Non-pigmented ciliary epithelial cell (primary cell): ENCODE measurements at places on chromosomes 12 and 14.

DNA sequence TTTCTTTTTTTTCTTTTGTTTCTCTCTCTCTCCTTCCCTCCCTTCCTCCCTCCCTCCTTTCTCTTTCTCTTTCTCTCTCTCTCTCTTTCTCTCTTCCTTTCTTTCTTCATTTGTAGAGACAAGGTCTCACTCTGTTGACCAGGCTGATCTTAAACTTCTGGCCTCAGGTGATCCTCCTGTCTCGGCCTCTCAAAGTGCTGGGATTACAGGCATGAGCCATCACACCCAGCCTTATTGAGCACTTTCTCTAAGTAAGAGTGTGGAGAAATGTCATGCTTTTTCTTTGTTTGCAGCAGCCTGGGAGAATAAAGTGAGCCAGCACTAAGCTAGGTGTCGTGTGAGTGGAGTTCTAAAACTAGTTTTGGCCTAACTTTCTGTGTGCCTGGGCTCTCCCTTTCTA, 74.0 kb downstream of the TTC7B start:
- DNase-seq: no peak

DNA sequence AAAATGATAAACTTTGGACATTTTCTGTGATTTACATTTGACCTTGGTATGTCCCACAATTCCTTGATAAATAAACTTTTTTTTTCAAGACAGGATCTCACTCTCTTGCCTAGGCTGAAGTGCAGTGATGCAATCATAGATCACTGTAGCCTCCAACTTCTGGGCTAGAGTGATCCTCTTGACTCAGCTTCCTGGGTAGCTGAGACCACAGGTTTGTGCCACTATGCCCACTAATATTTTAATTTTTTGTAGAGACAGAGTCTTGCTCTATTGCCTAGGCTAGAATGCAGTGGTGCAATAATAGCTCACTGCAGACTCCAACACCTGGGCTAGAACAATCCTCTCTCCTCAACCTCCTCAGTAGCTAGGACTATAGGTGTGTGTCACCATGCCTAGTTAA, 79.1 kb upstream of the PTGDR start:
- DNase-seq: no peak

GRCh38 chr12:118773956-118774723, 207.2 kb upstream of the SRRM4 start:
- DNase-seq: no peak

GRCh38 chr14:22648506-22648905, 4.4 kb upstream of the OR6J1 start:
- DNase-seq: no peak

- DNase-seq: no peak
Observed at GRCh38 chr14:94640721-94641631, 28.8 kb downstream of the SERPINA3 start.

DNA sequence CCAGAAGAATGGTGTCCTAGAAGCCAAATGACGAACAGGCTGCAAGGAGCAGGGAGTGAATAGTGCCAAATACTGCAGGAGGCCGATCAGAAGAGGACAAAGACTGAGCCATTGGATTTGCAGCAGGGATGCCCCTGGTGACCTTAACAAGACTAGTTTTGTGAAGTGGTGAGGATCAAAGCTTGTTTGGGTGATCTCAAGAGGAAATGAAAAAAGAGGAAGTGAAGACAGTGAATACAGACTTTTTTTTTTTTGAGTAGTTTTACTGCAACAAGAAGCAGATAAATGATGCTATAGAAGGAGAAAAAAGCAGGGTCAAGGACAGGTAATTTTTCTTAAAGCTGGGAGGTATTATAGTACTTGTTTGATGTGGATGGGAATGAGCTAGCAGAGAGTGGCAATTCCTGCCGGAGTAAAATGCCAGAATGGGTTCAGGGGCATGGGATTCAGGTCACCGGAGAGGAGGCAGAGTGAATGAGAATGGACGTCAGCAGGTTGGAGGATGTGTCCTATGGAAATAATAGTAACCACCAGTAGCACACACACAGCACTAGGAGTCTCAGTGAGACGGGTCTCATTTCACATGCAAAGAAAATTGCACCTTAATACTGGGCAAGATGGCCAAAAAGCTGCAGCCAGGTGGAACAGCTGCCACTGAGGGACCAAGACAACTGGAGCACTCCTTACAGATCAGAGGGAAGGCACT, 345.8 kb upstream of the CCDC196 start:
- DNase-seq: no peak

GRCh38 chr12:31877884-31878283, 81.3 kb upstream of the RESF1 start:
- DNase-seq: no peak

GRCh38 chr12:39467432-39467870, 24.5 kb upstream of the KIF21A start:
- no peak for DNase-seq

DNA sequence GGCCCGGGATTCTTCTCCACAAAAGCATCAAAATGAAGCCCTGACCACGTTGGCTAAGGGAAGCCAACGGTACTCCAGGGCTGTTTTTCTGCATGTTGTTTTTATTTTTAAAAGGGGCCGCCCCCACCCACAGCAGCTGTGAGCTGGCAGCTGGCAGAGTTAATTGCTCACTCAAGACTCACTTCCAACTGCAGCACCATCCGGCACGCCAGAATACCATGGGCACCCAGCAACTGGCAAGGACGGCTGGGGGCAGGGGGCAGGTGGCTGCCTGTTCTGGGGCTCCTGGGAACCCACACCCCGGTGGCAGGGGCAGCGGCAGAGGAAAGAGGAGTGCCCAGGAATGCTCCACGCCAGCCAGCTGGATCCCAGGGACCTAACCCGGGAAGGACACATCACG, 44.3 kb downstream of the NCOR2 start:
- no peak for DNase-seq

DNA sequence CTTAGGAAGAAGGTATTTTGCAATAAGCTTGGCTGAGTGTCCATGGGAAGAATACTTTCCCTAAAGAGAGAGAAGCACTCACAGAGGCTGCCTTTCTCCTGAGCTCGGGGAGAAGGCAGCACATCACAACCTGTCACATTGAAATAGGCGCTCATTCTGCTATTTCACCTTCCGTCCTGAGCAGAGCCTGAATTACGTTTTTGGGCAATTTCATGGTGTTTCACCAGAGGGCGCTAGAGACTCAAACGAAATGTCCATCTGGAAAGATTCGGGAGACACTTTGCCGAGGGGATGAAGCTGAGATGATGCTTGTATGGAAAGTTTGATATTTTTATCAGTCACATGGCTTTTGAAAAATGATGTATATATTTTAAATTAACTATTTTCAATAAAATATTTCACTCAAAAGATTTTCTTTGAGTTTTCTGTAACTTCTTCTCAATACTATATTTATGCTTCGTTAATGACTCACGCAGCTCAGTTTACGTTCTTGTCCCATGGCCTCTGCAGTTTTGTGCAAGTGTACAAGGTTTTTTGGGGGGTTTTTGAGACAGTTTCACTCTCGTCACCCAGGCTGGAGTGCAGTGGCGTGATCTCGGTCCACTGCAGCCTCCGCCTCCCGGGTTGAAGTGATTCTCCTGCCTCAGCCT, 17.4 kb upstream of the B4GALNT3 start:
- DNase-seq: peak; percentile 3

GRCh38 chr12:19206493-19207077, 77.1 kb downstream of the PLEKHA5 start:
- no peak for DNase-seq

GRCh38 chr12:128790221-128790620, 33.5 kb downstream of the SLC15A4 start:
- DNase-seq: no peak

DNA sequence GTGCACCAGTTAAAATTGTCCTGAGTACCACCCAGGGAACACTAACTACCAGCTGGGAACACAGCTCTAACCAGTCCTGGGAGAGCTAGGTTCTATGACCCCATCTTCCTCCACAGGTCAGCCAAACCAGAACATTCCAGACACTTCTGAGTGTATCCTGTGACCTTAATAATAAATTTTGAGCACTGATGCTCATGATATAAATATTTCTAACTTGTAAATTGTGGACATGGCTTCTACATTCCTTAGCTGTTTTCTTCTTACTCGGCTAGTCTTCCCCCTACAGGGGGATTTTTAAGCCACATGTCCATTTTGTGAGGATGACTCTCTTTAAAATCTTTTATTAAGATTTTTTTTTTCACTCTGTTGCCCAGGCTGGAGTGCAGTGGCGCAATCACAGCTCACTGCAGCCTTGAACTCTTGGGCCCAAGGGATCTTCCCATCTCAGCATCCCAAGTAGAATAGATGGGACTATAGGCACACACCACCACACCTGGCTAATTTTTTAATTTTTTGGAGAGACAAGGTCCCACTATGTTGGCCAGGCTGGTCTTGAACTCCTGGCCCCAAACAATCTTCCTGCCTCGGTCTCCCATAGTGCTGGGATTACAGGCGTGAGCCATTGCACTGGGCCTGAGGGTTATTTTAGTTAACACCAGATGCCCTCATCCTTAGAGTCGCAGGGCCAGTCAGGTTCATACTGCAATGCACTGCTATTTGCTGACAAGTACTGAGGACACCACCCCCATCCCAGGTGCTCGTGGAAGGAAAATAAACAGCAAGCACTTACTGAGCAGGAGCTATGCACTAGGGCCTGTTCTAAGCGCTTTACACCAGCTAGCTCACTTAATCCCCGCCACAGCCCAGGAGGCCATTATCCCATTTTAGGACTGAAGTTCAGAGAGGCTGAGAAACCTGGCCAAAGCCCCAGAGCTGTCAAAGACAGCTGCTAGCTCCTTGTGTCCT, 142.6 kb upstream of the NCOR2 start:
- DNase-seq: no peak

DNA sequence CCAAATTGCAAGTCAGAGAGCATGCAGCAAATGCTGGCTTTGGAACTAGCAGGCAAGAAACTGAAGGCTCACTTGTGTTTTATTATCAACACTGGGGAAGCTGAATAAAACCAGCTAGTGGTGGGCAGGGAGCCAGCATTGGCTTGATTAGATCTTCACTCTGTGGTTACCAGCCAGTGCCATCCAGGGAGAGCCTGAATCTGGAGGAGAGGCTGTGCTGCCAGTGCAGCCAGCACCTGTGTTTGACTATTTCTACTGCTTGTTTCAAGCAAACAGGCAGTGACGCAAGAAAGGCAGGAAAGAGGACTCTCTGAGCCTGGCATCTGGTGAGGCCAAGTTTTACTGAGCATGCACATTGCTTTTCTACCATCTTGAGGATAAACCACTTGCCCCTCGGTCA, 247.0 kb downstream of the PHLDA1 start:
- no peak for DNase-seq

DNA sequence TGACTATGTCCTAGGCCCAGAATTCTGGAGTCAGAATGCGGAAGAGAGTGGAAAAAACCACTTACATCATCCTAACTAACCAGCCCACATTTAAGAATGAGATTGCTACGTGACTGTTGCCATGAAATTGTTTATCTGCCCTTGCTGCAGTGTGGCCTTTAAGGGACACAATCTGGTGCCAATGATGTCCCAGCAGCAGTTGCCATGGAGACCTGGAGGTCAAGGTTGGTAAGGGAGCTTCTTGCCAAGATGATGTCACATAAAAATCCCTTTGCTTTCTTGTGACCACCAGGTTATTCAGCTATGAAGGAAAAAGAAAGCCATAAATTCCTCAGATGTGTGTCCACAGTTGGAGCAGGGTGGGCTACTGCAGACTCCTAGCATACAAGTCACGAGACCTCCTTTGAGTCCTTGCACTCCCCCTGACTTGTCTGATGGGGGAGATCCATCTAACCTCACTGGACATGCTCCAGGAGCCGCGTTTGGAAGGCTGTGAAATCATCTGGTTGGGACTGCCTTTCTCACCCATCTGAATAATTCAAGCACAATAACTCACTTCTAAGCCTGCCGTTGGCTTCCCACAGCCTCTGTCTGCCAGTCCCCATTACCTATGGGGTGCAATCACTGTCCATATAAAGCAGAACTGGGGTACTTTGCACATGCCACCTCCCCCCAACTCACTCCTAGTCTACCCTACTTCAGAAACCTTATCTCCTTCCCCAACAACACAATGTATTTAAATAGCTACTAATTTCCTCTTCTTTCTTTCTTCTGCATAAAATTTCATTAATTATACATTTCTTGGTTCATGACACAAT, 165.6 kb downstream of the ZFP36L1 start:
- no peak for DNase-seq

GRCh38 chr12:108078428-108078827, 50.7 kb upstream of the WSCD2 start:
- no peak for DNase-seq

DNA sequence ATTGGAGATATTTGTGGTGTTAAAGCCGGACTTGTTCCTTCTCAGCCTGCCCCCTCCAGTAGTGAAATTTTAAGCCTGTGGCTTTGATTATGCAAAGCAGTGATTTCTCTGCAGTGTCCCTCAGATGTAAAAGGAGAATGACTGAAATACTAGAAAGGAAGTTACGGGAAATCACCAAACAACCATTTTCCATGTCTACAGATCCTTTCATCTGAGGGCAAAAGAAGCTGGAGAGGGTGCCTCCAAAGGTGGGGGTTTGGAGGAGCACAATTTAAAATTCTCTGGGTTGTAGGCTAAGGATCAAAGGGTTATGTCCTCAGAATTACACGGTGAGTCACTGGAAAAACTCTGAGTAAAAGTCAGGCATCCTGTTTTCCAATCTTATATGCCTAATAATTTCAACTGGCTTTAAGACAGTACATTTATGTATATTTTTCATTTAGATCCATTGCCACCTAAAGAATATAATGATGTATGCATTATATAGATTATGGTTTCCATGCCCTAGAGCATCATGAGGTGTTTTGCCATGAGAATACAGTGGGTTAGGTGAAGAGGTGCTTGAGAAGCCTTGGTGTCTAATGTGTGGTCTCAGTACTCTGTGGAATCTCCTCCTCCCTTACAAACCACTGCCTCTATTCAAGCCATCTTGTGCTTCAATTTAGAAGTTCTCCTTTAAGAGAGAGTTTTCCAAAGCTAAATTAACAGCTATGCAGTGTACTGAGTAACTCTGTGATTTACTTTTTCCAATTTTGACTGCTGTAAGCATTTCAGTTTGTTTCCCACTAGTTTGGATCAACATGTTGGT, 362.1 kb downstream of the RAD51B start:
- DNase-seq: no peak

- no peak for DNase-seq
Observed at GRCh38 chr12:131644481-131644880, 66.4 kb upstream of the SFSWAP start.

- no peak for DNase-seq
Observed at GRCh38 chr12:119512772-119513497, 80.6 kb upstream of the TMEM233 start.

- DNase-seq: no peak
Observed at GRCh38 chr12:56998981-56999380, 7.4 kb downstream of the ZBTB39 start.

GRCh38 chr14:55092341-55092740, 36.7 kb upstream of the LGALS3 start:
- no peak for DNase-seq

GRCh38 chr12:119157978-119158377, 20.8 kb upstream of the HSPB8 start:
- no peak for DNase-seq

DNA sequence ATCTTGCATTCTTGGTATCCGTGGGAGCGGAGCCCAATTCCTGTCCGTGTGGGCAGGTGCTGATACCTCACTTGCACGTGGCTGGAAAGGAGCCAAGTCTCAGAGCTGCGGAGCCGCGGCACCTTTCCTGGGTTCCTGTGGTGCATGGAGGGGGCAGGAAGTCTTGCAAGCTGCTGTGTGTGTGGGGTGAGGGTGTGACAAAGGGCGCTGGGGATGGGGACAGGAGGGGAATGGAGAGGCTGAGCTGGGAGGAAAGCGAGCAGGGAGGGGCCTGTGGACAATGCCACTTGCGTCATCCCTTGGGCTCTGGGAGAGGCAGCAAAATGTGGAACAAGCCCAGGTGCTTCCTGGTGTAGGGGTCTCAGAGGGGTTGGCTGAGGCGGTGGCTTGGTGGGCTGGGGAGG, 86.7 kb downstream of the CALM1 start:
- DNase-seq: no peak
